Breast epithelium (tissue), 4 donors: ENCODE measurements at places on chromosomes 16 and 17. TPM values are rescaled to one million over a fixed set of nuclear protein-coding genes. Genes with fewer than 3 reads are reported as not detected.
A peak's percentile ranks its signal among the peaks of the same experiment; 100 is the strongest.

- peak; percentile 35 for DNase-seq
These were observed 191.5 kb downstream of the SEC14L1 start for GRCh38 chr17:77332034-77332971.

DNA sequence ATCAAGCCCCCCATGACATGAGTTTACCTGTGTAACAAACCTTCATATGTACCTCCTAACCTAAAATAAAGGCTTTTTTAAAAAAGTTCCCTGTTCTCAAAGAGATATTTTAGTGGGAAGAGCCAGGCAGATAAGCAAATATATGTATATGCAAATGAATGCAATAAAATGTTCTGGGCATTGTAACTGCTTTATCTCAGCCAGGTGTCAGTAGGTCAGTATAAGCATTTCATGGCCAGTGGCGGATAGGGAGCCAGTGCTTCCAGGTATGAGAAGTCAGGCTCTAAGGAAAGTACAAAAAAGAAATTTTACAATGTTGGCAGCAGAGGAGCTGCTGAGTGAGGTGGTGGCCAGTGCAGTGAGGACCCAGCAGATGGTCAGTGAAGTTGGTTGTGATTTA is 53.9 kb downstream of the TNRC6C start:
- DNase-seq: no peak

DNA sequence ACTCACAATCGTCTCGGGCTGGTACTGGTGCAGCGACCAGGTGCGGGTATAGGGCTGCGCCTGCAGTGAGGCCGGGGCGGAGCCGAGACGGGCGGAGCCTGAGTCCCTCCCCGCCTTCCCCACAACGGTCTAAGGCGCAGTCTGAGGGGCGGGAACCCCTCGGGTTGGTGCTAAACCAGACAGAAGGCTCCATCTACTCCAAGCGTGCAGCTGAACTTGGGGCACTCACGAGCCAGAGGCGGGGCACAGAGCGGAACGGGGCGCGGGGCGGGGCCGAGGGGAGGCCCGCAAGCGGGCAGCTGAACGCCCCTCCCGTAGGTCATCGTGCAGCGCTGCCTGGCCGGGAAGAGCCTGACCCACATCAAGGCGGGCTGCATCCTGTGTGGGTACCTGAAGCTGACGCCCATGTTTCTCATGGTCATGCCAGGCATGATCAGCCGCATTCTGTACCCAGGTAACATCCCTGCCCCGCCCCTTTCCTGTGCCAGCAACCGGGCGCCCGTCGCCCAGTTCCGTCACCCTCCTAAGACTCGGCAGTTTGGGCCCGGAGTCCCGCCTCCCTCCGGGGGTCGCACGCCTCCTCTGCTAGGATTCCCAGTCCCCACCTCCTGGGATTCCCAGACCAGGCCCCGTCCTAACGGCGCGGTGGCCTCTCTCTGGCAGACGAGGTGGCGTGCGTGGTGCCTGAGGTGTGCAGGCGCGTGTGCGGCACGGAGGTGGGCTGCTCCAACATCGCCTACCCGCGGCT is 5.0 kb downstream of the SLC5A2 start:
- no peak for DNase-seq

- DNase-seq: no peak
These were observed 4.7 kb downstream of the CDH15 start for GRCh38 chr16:89176147-89176690.

DNA sequence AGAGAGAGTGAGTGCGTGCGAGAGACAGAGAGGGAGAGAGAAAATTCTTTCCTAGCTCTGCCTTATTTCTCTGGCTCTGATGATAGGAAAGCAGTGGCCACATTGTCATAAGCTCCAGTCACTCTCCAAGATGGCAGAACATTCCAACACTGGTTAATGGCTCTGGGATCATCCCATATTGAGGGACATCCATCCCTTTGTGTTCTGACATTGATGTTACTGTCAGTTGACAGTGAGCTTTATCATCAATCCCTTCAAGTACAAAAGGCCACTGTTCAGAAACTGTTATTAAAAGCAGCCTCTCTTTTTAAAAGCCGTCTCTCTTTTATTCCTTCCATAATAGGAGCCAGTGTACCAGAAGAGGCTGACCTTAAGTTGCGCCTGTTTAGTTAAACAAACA is 1084.9 kb upstream of the RBFOX1 start:
- no peak for DNase-seq

DNA sequence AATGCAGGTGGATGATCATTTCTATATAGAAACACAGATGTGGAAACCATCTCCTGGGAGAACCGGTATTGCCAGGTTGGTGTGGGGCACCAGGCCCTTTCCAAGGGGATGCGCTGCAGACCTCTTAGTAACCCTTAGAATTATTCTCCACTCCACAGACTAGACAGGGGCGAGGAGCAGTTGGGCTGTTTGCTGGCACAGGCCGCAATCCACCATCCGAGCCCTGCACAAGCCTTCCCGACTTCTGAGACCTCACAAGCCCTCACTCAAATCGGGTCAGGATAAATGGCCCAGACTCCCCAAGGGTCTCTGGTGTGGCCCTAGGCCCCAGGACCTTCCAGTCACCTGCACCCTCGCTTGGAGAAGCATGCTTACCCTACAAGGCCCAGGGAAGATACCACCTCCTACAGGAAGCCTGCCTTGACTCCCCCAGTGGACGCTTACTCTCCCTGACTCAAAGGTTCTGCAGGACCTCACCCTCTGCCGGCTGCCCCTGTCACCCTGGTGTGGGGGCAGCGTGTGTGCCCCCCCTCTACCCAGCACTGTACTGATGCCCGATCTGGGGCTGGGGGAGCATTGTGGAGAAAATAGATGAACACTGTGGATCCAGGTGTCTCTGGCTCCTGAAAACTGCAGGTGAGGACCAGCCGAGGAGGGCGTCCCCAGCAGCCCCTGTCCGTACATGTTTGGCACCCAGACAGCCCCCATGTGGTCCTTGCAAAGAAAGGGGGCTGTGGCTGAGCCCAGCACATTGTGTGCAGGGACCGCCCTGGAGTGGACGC is 49.8 kb upstream of the ACSF3 start:
- DNase-seq: no peak

- DNase-seq: no peak
These were observed 1460.0 kb upstream of the CDH8 start for GRCh38 chr16:63496282-63496681.

The SSTR5 gene
- not detected for total RNA-seq

The RAB11FIP4 gene
- 1.9 TPM for total RNA-seq

The ACSM2A gene
- not detected for total RNA-seq
